ENCODE measurements at places on chromosomes 5 and 9. TPM values are rescaled to one million over a fixed set of nuclear protein-coding genes. Genes with fewer than 3 reads are reported as not detected.

- DNase-seq, result no peak
Measured at GRCh38 chr9:82108941-82109340, 120.4 kb downstream of the SPATA31D1 start.

DNA sequence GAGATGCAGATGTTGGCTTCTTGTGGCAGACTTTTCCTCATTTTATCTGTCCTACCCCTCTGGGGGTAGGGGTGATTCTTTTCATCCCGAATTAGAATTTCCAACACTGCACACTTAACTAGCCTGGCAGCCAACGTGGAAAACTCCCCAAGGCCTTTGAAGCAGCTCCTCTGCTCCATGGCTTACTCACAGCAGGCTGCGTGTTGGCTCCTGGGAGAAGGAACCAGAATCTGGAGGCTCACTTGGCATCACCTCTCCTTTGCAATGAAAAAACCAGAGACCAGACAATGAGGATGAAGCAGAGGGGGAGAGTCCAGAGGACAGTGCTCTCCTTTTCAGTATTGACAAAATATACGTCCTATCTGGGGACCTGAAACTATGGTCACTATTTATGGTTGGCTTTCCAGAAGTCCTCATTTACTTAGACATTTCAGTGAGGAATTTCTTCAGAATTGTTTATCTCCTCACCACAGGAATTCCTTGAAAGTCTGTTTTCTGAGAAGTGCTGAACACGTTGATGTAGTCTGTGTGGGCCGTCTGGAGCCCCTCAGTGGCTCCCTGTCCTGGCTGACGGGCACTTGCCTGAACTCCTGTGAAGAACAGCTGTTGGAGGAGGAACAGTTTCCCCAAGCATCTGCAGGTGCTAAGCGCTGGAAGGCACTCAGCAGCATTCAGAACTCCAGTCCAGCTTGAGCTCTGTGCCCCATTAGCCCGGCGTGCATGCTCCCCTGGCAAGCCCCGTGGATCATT lies 231.3 kb downstream of the RFK start:
- DNase-seq, result no peak

DNA sequence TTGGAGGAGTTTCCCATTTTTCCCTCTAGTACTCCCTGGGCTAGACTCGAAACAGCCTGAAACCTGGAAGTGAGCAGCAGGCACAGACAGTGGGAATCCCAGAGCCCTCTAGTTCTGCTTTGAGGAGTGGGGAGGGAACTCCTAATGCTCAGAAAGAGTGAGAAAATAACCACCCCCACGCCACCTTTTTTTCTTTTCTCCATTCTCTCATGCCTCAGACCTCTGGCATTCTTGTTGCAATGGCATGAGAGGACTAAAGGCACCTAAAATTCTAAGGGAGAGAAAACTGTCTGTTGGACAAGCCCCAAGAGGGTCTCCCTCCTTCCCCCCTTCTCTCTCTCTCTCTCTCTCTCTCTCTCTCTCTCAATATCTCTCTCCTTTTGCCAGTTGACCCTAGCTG lies 15.1 kb upstream of the IRF1 start:
- no peak for DNase-seq

- DNase-seq, result no peak
Measured at GRCh38 chr5:171094356-171094755, 214.7 kb upstream of the TLX3 start.

GRCh38 chr5:72226950-72227349 lies 93.1 kb downstream of the MRPS27 start:
- no peak for DNase-seq

- DNase-seq, result no peak
Measured at GRCh38 chr9:7324152-7324598, 475.4 kb downstream of the DMAC1 start.

- no peak for DNase-seq
Measured at GRCh38 chr5:1110307-1111240, 1.3 kb downstream of the SLC12A7 start.

GRCh38 chr5:55360190-55360589 lies 52.4 kb downstream of the MTREX start:
- DNase-seq, result no peak

DNA sequence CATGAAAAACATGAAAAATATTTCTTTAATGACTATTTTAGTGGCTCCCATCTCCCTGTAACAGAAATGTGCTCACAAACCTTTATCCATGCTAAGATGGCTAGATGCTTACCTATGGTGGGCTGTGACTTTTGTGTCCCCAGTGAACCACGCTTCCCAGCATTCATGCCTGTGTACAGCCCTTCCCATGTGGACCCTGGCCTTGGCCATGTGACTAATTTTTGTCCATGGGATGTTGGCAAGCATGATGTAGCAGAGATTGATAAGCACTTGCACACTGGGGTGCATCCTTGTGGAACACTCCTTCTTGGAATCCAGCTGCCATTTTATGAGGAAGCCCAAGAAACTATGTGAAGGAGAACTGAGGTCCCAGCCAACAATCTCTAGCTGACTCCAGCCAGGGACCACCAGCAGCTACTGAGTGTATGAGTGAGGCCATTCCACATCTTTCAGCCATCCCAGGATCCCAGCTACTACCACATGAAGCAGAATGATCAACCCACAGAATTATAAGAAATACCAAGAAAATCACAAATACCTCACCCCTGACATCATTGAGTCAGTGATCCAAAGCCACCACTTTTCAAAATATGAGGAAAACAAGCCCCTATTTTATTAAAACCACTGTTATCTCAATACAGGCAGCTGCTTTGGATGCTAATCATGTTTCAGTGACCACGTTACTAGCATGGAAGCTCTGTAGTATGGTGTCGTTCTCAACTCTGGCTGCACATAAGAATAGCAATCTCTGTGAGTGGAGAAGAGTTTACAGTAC lies 16.1 kb upstream of the RAI14 start:
- DNase-seq, result no peak

- DNase-seq, result no peak
Measured at GRCh38 chr5:86861512-86861911, 243.8 kb downstream of the COX7C start.

Gene ZNF354C
- 13.8 TPM for total RNA-seq

Gene PCDHGA8
- 5.3 TPM for total RNA-seq

Gene TAS2R1
- total RNA-seq, result not detected

Gene APBB3
- 43.1 TPM for total RNA-seq

Gene TTLL11
- total RNA-seq, result 14.2 TPM
